ENCODE measurements at places on chromosomes 1 and 21.

DNA sequence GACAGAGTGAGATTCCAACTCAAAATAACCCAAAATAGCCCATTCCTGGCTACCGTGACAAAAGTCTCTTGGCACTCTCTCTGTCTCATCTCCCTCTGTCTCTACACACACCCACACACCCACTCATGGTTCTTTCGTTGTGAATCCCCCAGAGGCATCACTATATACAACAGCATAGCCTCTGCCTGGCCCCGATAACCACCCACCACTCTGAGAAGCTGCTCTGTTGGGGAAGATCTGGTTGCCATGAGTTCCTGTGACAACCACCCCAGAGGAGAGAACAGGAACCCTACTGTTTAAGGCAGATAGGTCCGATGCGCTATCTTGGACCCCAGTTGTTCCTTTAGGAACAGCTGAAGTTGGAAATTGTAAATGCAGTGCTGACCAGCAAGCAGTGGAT is 70.4 kb upstream of the LYST start:
- DNase-seq, result no peak

- no peak for DNase-seq
Measured at GRCh38 chr1:31600641-31601040, 16.8 kb upstream of the HCRTR1 start.

DNA sequence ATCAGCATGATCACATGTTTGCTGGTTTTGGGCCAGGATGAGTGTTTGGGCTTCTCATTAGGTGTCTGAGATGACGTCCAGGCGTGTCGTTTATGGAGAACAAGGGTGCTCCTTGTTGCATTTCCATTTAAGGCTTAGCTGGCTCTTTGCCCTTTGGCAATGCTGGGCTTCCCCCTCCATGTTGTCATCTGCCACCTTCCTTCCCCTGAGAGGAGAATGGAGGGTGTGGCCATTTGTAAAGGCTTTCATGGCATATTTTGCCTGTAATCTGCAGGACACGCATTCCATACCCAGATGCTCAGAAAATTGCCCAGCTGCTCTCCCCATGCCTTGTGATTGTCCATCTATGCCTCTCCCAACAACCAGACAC is 27.7 kb downstream of the PKP1 start:
- DNase-seq, result no peak

DNA sequence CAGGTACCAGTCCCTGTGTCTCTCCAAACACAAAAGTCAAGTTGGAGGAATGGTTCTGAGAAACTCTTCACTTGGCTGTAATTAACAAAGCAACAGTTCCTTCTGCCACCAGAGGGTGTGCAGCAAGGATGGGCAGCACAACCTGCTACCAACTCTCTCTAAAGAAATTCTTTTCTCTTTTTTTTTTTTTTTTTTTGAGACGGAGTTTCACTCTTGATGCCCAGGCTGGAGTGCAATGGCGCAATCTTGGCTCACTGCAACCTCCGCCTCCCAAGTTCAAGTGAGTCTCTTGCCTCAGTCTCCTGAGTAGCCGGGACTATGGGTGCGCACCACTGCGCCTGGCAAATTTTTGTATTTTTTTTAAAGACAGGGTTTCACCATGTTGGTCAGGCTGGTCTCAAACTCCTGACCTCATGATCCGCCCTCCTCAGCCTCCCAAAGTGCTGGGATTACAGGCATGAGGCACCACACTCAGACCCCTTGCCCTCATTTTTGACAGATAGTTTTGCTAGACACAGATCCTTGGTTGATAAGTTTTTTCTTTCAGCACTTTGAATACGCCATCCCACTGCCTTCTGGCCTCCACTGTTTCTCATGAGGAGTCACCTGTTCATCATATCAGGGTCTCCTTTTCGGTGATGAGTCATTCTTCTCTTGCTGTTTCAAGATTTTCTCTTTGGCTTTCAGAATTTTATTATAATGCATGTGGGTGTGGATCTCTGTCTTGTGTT is 12.1 kb upstream of the DEGS1 start:
- no peak for DNase-seq

- no peak for DNase-seq
Measured at GRCh38 chr21:29189353-29189752, 58.9 kb downstream of the MAP3K7CL start.

DNA sequence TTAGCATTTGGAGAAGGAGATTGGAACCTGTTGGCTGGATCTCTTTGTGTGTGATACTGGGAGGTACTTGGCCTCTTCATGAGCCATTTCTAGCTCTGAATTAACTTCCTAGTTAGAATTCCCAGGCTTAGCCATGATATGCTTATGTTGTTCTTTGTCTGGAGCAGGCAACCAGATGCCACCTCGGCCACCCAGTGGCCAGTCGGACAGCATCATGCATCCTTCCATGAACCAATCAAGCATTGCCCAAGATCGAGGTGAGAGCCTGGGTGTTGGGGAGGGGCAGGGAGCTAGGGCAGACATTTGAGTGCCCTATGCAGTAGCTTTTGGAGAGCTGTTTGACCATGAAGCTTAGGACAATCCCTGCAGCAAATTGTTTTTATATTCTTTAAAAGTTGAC is 26.5 kb upstream of the PIGV start:
- DNase-seq, result no peak

DNA sequence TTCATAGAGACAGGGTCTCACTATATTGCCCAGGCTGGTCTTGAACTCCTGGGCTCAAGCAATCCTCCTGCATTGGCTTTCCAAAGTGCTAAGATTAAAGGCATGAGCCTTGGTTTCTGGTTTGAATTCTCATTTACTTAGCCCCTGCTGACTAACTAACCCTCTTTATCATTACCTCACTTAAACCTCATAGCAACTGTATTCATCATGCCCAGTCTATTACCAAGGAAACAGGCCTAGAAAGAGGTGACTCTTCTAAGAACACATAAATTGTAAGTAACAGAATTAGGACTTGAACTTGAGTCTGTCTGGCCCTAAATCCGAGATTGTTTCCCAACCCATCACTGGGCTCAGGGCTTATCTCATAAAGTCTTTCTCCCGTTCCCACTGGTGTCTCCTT is 44.2 kb downstream of the TMEM53 start:
- no peak for DNase-seq

GRCh38 chr1:98969798-98970490 is 34.7 kb downstream of the PLPPR5 start:
- DNase-seq, result no peak

DNA sequence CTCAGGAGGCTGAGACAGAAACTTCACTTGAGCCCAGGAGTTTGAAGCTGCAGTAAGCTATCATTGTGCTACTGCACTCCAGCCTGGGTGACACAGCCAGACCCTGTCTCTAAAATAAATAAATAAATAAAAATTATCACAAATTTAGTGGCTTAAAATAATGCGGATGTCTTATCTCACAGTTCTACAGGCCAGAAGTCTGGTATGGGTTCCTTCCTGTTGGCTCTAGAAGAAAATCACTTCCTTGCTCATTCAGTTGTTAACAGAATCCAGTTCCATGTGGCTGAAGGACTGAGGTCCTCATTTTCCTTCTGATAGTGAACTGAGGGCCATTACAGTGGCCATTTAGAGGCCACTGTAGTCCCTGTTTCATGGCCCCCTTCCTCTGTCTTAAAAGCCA is 94.6 kb upstream of the S1PR1 start:
- no peak for DNase-seq

DNA sequence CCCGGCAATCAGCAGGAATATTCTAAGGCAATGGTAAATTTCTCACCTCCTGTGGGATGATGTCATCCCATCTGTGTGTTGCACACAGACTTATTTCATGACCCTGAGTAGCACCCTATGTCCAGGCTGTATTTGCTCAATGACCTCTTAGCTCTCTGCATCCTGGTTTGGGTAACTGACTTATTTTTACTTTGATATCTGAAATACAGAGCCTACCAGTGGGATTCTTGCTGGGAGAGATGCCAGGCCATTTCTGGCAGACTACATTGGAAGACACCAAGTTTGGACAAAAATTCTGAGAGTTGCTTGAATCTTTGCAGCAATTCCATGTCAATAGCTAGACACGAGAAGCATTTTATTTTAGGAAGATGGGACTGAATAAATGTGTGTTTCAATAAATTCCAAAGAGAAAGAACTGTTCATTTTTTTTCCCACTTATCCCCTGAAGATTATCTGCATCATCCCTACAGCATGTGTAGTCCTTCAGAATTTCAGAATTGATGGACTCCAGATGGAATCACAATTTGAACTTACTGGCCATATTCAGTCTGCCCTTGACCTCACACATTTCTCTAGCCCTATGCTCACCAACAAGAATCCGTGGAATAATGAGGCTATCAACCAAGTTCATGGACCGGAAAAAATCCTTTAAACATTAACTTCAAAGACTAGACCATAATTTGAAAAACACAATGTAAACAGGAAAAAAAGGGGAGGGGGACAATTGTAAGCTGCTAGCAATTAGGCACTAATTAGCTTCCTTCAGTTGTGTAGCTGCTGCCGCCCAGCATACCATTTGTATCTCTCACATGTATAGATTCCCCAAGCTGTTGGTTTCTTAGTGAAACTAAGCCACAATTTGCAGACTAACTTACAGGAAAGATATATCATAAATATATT is 226.5 kb downstream of the HMCN1 start:
- DNase-seq, result no peak

GRCh38 chr1:207015791-207016190 is 16.8 kb downstream of the C1orf116 start:
- no peak for DNase-seq

GRCh38 chr21:24693779-24694178 is 913.5 kb downstream of the MRPL39 start:
- DNase-seq, result no peak

DNA sequence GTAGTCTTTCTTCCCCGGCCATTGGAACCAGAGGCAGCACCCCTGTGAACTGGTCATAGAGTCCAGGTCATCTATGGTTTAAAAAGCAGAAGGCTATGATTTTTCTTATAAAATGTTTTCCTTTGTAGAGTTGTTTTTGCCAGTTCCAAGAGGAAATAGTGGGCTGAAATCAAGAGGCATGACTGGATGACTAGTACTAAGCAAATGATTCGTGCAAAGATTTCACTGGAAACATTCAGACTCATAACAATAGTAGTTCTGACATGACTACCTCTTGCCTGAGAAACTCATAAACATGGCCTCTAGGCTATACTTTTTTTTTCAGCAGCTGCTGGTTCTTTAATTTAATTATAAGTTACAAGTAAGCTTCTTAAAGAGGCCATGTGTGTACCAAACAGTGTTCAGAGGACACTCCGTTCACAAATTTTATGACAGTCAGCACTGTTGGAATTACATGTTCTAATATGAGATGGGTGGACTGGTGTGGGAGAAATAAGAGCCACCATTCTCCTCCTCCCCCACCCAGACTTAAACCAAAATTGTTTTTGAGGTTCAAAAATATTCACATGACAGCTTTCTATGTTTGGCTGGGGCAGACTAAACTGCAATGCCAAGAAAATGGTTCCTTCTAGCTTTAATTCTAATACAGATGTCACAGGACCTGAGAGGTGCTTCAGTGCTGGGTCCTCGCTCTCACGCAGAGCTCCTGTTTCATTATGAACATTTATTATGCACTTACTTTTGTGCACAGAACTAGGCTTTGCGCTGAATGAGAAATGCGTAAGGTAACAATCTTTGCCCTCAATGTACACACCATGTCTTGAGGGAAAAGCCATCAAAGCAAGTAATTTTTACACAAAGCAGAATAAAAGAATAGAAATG is 147.5 kb downstream of the ZC3H11B start:
- DNase-seq, result no peak

GRCh38 chr21:25901330-25901979 is 166.7 kb downstream of the GABPA start:
- DNase-seq, result no peak

- no peak for DNase-seq
Measured at GRCh38 chr21:22278366-22278765, 1280.2 kb downstream of the NCAM2 start.

DNA sequence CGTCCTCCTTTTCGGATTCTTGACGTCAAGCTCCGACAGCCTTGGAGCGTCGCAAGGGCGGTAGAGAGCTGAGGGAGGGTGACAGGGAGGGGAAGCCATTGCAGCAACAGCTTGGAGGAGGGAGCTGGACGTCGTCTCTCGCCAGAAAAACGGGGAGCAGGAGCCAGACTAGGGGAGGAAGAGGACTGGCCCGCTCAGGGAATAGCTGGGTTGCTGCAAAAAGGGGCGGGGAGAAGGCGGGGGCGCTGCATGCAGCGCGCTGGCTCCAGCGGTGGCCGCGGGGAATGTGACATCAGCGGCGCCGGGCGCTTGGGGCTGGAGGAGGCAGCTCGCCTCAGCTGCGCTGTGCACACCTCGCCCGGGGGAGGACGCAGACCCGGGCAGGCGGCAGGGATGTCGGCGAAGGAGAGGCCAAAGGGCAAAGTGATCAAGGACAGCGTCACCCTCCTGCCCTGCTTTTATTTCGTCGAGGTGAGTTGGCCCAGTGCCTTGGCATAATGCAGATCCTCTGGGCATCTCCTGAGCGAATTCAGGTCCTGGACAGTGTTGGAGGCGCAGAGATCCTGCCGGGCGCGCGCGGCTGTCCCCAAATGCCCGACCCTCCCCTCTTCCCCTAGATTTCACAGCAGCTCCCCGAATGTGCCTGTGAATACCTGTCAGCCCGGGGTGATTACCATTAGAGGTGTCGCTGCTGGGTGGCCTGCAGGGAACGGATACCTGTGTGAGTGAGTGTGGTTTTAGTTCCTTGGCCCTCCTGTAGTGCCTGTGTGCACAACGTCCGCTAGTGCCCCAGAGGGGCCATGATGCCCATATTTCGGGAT is at the start of gene PLPPR4:
Gene PLPPR4, plus strand, starts transcription at position 292 of the 821 bp plus-strand sequence. Its CDS starts 102 bp downstream, at position 394.
- DNase-seq, result no peak

DNA sequence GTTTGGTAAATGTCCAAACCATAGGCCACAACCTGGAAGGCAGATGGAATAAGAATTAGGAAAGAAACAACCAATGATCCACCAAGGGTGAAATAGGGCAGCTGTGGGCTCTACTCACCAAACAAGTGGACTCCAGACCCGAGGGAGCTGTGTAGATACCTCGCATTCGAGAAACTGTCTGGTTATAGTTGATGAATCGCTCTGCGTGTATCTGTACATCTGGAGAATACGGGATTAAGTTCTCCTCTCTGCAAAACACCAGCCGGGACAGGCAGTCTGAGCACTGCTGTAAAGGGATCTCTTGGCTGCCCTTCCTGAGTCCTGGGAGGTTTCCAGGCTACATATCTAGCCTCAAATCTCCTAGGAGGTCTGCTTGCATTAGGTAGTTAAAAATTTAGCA is 9.4 kb upstream of the UBR4 start:
- no peak for DNase-seq

DNA sequence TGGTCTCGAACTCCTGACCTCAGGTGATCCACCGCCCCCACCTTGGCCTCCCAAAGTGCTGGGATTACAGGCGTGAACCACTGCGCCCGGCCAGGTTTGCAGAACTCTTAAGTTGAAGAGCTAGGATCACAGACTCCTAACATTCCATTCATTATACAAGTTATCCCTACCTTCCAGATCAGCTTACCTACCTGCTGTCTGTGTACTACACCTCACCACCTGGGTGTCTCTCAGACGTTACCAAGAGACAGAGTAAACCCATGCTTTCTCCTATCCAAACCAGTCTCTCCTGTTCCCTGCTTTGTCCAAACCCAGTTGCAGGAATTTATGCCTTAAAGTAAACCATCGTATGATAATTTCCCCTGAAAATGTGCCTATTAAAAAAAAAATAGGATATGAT is 123.0 kb upstream of the L1TD1 start:
- no peak for DNase-seq

GRCh38 chr1:234882898-234883297 is 245.7 kb downstream of the TOMM20 start:
- DNase-seq, result no peak

GRCh38 chr1:44019466-44019948 is 11.8 kb downstream of the SLC6A9 start:
- no peak for DNase-seq

Measured in stimulated activated CD8-positive, alpha-beta memory T cell treated with anti-CD3 and anti-CD28 coated beads, Interleukin-7, amount 100 ng/mL, for 1 hour (primary cell).